ENCODE measurements at places on chromosomes 16 and 17.
A peak's percentile ranks its signal among the peaks of the same experiment; 100 is the strongest.

GRCh38 chr16:3822366-3823045, 58.0 kb downstream of the CREBBP start:
- DNase-seq = peak; percentile 54

GRCh38 chr16:67028167-67028695, 718 bp upstream of the CBFB start:
- no peak for DNase-seq

GRCh38 chr17:45410144-45411091, 22.3 kb downstream of the ARHGAP27 start:
- no peak for DNase-seq

DNA sequence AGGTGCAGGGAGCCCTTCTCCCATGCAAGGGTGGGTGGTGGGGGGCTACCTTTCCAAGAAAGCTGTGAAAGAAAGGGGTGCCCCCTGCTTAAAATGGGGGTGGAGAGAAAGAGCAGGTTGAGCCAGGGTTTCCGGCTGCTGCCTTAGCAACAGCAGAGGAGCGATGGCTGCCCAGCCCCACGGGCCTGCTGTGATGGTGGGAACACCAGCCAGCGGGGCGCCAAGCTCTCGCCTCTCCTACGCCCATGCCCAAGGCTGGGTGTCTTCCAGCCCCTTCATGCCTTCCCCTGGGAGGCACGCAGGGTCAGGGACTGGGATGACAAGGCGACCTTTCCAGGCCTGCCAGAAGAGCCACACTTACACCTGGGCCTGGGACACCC, 3.0 kb downstream of the FMNL1 start:
- no peak for DNase-seq

- DNase-seq = no peak
These were observed 12.2 kb downstream of the WFIKKN2 start for GRCh38 chr17:50847566-50847965.

DNA sequence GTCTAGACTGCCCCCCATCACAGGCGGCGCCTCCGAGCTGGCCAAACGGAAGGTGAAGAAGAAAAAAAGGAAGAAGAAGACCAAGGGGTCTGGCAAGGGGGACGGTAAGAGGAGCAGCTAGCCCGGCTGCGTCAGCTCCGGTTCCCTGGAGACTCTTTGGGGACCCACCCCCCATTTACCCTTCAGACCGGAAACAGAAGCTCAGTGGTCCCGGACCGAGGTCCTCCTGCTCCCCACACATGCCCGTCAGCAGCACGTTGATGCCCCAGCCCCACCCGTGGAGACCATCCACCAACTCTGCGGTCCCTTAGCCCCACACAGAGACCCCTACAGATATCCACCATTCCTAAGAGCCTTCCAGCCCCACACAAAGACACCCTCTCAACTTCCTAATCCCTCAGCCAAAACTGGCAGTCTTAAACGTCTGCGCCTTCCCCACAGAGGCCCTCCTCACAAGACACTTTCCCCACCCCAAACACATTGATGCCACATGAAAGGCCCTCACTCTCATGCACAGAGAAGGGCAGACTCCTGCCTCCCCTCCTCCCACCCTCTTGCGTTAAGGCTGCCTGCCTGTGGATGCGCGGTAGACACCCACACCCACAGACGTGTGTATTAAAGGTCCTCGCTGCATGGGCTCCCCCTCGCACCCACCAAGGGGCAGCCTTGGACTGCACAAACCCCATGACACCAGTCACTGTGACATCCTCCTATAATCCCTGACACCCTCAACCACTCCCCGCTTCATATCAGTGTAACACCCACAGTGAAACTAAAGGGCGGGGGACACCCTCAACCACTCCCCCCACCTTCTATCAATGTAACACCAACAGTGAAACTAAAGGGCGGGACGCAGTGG, 58.2 kb upstream of the RPH3AL start:
- DNase-seq = peak; percentile 18

- DNase-seq = no peak
These were observed 132.3 kb downstream of the TRIM37 start for GRCh38 chr17:58974354-58974753.

Measured in AG20443 (cell line).